Left colon (tissue), 2 donors: ENCODE measurements at places on chromosomes 5 and 9. TPM values are rescaled to one million over a fixed set of nuclear protein-coding genes. Genes with fewer than 3 reads are reported as not detected.

DNA sequence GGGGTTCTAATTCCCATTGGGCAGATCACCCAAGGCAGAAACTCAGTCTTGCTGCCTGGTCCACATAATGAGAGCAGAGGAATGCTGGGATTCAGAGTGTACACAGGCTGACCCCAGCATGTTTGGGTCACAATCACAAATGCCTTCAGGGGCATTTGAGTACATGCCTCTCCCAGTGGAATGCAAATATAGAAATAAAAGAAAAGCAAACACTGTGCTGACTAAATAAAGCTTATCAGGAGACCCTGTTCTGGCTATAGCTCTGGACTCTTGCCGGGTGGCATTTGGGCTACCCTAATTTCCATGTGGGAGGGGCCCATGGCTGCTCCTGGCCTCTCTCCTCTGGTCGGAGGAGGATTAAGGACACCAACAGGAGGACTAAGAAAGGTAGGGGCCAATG is 121.4 kb downstream of the DOCK8 start:
- no peak for DNase-seq

DNA sequence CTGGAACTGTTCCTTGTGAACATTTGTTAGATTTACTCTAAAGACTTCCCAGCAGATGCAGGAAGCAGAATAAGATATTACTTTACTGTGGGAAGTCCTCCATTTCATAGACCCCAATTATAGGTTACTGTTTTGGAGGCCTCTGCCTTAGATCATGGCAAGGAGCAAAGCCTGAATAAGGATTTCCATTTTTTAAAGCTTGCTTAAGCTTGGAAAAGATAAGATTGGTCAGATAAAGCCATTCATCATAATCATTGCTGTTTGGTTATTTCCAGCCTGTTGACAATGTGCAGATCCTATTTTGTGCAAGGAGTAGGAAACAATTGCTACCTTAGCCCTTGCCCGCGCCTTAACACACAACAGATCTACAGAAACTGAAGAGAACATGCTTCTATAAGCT is 129.5 kb upstream of the ITGA1 start:
- no peak for DNase-seq

DNA sequence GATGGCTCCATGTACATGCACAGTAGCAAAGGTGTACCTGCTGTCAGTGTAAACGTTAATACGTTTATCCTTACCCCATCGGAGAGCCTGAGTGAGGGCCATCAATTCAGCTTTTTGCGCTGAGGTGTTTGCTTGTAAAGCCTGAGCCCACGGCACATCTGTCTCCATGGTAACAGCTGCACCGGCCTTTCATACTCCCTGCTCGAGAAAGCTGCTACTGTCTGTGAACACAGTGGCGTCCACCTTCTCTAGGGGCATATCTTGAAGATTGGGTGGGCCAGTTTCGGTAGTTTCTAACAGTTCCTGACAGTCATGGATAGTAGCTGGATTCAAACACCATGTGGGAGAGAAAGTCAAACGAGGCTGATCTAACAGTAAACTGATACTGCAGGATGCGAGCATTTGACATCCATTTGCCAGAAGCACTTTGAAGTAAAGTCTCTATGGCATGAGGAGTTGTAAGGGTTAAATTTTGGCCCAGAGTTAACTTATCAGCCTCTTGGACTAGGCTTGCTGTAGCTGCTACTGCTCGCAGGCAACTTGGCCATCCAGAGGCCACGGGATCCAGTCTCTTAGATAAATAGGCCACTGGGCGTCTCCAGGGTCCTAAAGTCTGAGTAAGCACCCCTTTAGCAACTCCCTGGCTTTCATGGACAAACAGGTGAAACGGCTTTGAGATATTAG is 21.0 kb upstream of the RHOBTB3 start:
- no peak for DNase-seq

Gene SLC6A18
- total RNA-seq = not detected

Gene SNCAIP
- total RNA-seq = 0.95 TPM
